ENCODE measurements at places on chromosomes 16 and 17.

- no peak for DNase-seq
Observed at GRCh38 chr17:4800462-4801196, 1.5 kb downstream of the C17orf114 start.

DNA sequence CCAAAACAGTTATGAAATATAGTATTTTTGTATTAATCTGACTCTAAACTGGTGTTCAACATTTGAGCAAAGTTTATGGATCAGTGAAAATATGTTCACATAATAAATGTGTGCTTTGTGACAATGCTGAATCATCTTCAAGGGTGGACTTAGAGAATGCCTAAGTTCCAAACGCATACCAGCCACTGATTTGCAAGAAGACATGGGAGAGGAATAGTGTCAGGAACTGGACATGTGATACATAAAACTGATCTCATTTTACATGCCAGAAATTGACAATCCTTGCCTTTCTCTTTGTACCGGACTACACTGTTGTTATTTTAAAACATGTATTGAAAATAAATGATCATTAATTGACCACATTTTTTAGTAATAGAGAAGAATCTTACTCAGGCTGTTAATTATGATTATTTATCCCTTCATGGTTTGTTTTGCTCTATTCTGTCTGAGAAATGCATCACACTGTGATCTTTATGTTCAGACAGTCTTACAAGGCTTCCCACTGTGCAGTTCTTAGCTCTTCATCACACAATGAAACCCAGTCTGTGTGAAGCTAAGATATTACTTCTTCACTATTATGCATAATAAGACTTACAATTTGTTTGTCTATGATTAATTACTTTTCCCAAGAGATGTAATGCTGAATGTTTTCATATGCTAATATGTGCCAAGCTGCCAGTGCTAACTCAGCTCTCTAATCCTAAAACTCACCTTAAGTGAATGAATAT is 1180.6 kb upstream of the CDH8 start:
- no peak for DNase-seq

GRCh38 chr16:76535-77272 is 1.3 kb upstream of the MPG start:
- no peak for DNase-seq

DNA sequence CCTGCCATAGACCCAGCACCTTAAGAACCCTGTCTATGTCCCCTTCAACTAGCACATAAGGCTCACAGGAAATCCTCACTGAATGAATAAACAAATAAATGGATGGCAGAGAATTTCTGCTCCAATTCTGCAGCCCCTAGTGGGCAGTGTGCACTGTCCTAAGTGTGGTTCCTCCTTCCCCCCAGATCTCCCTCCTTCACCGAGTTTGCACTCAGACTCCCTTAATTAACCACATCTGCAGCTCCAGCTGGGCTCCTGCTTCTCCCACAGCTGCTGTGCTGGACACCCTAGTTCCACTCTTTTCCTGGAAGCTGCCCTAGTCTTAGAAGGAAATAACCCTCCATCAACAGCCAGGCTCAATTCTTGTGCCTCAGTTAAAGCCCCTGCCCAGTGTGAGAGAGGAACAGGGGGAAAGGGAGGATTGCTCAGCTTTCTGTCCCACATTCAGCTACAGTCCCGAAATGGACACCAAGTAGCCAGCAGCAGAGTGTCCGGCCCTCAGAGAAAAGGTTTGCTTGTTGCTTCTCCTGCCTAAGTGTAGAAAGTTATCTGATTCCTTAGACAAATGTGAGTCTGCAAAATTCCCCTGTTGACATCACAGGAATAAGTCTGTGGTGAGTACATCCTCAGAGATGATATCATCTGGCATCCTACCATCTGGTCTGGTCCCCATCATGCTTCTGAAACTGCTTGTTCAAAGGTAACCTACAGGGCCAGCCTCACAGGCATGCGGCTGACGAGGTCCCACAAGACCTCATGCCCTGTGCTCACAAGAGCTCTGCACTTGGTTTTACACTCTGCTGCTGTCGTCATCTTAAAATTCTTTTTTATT is 12.3 kb downstream of the LRRC3C start:
- peak; percentile 59 for DNase-seq

- no peak for DNase-seq
Observed at GRCh38 chr16:4257646-4258556, 14.9 kb downstream of the TFAP4 start.

DNA sequence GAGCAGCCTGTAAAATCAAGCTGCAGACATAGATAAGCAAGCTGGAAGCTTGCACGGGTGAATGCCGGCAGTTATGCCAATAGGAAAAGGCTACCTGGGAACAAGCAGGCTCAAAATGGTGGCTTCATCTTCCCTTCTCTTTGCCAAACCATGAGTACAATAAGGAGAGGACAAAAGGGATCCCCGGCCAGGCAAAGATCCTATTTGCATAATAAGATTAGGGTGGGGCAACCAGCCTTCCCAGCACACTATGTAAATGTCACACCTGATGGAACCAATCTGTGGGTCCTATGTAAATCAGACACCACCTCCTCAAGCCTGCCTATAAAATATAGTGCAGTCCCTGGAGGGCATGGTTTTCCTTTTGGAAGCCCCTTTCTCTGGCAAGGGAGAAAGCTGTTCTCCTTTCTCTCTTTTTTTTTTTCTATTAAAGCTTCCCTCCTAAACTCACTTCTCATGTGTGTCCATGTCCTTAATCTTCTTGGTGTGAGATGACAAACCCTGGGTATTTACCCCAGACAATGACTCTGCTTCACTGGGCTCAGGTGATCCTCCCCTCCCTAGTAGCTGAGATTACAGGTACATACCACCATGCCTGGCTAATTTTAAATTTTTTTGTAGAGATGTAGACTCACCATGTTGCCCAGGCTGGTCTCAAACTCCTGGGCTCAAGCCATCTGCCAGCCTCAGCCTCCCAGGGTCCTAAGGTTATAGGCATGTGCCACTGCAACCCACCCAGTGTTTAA is 44.2 kb downstream of the PSMD12 start:
- no peak for DNase-seq

GRCh38 chr17:70499067-70499786 is 329.9 kb downstream of the KCNJ2 start:
- DNase-seq, result no peak

DNA sequence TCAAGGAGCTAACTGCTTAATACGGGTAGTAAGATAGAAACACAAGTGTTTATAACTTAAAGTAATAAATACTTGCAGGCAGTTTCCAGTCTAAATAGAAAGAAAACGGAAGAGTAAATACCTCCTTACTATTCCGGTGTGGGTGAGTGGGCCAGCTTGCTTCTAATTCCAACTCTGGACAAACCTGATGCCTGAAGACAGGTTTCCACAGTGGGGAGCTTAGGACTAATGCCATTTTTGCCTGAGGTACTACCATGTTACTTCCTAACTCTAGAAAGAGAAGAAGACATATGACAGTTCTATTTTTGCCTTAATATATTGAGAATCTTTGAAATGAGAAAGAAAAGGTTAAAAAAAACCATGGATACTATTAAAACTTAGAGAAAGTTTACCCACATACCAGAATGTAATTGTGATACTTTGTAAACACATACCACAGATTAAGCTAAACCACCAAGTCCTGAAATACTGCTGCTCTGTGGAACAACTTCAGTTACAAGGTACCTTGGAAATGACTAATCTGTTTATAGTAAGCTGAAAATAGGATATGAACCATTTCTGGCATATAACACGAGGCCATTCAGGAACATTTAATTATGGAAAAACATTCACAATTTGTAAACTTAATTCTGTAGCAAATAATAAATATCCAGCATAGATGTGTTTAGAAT is 70.2 kb downstream of the ZZEF1 start:
- DNase-seq, result no peak

GRCh38 chr16:70635336-70636016 is 10.9 kb upstream of the IL34 start:
- no peak for DNase-seq

DNA sequence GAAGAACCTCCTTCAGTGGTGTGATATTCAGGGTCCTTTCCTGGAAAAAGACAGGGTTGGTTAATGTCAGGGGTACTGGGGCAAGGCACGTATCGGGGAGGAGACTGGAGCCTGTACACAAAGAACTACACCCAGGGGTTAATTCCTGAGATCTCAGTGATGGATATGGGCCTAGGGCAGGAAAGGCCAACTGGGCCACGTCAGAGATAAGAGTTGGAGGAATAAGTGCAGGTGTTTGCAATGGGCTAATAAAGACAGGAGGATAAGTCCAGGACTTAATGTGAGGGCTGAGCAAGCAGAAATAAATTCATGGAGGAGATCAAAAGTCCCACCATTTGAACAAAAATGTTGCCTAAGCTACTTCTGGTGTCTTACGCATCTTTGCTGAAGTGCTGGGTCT is 10.4 kb upstream of the HERPUD1 start:
- no peak for DNase-seq

DNA sequence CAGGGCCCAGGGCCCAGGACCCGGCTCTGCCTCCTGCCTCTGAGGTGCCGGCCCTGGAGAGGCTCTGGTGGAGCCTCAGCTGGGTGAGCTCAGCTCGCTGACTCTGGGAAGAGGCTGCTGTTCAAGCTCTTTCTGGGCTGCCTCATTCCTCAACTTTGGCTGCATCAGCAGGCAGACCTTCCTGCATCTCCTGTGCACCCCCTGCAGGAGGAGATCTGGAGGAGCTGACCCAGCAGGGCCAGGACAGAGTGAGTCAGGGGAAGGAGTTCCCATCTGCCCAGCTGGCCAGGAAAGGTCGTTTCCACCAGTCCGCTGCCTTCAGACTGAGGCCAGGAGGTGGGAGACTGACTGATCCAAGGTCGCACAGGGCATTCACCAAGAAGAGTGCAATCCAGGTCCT is 10.7 kb downstream of the CRHR1 start:
- DNase-seq, result no peak

All from GM10248 (cell line).